ENCODE measurements at places on chromosomes 12 and 14.

- DNase-seq: no peak
Measured at GRCh38 chr12:28780096-28780495, 369.0 kb upstream of the FAR2 start.

DNA sequence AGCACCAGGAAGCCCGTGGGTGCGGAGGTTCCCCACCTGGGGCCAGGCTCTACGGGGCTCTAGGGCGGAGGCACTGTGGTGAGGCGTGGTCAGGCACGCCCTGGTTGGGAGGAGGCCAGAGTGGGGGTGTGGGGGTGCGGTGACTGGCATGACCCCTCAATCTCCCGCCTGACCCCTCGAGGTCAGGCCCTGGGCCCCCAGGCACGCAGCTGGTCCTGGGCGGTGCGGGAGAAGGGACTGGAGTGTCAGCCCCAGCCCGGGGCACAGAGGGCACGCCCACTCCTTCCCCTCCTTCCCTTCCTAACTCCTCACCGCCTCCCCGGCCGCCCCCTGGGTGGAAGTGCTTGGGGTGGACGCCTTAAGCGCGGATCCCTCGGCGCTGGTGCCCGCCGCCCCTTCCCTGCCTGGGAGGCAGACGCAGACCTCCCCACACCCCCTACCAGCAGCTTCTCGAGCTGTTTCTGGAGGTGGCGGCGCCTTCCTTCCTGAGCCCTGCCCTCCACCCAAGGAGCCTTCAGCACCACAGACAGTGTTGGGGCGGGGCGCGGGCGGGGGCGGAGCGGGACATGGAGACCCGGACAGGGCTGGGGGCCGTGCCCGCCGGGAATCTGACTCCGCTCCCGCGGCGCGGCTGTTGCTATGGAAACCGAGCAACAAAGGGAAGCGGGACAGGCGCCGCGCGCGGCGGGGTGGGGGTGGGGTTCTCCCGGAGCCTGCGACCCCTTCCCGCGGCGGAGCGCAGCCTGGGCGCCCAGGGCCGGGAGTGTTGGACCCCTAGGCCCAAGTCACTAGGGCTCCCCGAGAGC lies 741 bp upstream of the CRIP2 start:
- DNase-seq: peak; percentile 96

- DNase-seq: no peak
Measured at GRCh38 chr14:77882098-77882497, 82.2 kb downstream of the ADCK1 start.

GRCh38 chr12:69873429-69873828 lies 48.4 kb downstream of the MYRFL start:
- no peak for DNase-seq

GRCh38 chr12:41190338-41190737 lies 2.2 kb downstream of the PDZRN4 start:
- no peak for DNase-seq

DNA sequence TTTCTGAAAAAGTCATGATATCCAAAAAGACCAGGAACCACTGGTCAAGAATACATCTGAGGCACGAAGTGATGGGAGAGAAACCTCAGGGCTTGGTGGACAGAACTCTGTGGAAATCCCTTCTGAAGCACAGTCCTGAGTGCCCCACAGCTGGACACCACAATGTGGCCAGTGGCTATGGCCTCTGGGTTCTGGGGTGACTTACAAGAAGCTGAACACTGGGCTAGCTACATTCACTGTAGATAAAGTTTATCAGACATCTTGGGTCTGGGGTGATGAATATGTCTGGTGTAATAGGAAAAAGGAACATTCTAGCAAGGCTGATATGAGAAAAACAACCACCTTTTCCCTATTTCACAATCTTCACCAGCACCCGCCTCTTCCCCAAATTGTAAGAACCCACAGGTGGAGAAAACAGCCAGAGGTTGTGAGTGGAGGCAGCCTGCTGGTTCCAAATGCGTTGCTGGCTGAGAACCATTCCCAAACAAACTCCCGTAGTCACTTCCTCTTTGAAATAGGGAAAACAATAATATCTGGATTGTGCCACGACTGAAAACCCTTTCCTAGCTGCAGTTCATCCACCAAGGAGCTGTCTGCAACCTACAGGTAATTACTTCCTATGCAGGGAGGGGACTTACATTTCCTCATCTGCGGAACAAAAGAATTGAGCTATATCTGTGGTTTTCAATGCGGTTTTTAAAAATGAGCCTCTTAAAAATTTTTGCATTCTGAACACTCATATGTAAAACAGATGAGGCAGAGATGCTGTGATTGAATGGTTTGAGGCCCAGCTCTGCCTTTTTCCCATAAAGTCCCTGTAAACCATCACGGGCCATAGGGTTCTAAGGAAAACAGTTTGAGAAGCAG lies 193.6 kb downstream of the SLC41A2 start:
- DNase-seq: peak; percentile 14

DNA sequence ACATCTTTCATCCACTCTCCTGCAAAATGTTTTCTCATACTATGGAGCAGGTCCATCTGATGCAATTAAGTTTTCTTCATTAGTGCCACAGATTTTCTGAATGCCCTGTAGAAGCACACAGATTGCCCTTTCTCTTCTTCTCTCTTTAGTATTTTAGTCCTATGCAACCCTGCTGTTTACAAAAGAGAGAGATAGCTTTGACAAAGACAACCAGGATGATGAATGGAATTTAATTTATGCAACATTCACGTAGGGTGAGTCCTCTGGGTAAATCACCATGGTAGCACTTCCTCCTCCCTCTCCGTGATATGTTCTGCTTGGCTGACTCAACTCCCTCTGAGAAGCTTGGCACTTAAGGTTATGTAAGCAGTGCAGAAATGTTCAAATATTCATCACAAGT lies 400.9 kb upstream of the PDE3A start:
- no peak for DNase-seq

GRCh38 chr14:98946940-98947339 lies 325.1 kb downstream of the BCL11B start:
- no peak for DNase-seq

DNA sequence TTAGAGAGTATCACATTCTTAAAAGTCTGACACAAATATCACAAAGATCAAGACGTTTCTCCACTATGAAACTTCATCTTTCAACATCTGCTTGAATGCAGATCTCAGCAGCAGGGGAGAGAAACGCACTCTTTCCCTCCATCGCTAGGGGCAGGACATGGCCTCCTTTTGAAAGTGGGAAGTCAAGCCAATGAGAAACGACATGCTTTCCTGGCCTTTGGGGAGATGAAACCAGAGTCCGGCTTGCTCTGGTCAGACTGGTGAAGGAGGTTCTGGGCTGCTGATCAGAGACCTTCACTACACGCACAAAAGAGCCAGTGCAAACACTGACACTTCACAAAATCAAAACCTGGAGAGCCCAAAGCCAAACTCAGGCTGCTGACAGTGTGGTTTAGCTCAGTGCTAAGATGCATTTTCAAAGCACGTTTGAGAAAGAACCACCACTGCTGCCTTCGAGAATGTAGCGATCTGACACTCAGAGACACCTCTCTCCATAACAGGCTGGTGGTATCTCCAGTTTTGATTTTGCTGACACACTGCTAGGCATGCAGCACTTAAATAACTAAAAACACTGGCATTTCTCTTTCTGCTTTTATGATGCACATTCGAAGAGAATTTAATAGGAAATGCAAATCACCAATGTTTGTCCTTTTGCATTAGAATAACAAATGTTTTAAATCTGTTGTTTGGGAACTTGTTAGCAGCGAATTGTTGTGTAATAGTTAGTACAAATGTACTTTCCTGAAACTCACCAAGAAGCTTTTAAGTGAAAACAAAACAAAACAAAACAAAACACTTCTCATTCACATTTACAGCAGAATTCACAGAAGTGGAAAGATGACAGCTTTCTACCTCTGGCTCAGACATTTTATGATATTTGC lies 93.9 kb upstream of the OVCH1 start:
- no peak for DNase-seq

- no peak for DNase-seq
Measured at GRCh38 chr12:16573398-16574077, 32.4 kb downstream of the LMO3 start.

DNA sequence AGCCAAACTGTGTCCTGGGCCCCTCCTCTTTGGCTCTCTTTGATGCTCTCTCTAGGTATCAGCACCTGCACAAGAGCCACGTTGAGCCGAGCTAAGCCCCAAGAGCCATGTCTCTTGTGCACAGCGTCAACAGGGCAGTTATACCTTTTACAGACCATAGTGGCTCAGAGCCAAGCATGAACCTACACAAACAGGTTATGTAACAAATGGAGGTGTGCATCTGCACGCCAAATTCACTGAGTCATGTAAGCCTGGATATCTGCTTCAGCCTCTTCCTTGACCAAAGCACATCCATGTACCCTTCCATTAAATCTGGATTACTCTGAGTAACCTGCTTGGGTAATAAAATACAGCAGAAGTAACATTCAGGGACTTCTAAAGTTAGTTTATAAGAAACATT lies 509.7 kb downstream of the NAV3 start:
- no peak for DNase-seq

GRCh38 chr12:4441355-4442335 lies 4.0 kb downstream of the FGF6 start:
- peak; percentile 41 for DNase-seq

DNA sequence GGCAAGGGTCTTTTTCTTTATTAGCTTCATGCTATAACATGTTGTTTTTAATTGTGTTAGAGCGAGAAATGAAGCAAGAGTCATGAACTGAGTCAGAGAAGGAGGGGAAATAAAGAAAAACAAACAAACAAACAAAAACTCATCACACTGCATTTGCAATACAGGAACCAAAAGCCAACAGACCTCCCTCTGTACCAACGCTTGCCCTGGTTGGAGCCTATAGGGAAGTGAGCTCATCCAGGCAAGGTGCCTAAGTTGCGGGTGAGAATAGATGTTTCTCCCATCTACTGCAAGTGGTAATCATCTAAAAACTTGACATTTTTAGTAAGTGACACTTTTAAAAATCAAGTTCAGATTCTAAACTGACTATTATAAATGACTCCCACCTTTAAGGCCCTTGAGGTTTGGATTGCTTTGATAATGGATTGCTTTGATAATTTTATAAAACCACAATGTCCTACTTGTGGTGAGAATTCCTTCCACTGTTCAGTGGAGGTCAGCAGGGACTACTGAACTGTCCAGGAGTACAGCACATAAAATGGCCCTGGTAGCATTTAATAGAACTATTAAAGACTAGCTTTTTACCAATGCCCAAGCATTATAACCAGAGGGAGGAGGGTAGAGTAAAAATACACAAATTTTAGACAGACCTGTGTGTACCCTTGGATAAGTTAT lies 31.3 kb downstream of the SLC38A1 start:
- DNase-seq: no peak

DNA sequence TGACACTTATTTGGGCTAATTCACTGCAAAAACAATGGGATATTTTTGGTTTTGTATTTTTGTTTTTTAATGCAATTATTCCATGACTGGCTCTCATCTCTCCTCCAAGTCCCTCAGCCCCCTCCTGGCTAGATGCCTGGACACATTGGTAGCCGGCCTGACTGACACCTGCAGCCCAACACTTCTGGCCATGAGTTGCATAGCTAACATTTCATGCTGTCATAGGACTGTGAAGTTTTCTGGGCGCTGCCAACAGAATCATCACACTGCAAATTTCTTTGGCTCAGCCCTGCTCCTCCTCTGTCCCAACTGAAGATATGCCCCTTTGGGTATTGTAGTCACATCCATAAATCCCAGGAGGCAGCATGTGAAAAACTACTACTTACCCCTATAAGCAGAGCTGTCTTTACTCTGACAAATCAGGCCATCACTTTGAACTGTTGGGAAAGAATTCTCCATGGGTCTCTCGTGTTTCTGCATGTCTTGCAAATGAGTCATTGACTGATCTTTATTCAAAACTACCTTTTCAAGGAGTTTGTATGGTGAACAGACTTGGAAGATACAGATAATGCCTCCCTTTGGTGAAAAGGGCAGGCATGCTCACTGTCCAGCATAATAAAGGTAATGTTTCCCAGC lies 126.7 kb upstream of the LGR5 start:
- no peak for DNase-seq

DNA sequence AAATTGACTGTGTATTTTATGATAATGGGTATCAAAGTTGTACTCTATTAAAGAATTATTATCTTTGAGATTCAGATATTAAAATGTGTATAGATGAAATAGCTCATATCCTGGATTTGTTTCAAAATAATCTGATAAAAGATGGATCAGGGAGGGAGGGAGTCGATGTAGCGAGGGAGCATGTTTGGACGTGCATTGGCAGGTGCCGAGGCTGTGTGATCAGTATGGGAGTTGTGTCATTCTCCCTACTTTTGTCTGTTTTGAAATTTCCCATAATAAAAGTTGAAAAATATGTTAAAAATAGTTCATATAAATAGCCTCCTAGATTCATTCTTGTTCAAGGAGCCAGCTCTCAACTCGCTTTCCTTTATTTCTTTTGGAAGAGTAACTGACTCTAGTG lies 171.6 kb upstream of the HIF1A start:
- no peak for DNase-seq

- no peak for DNase-seq
Measured at GRCh38 chr14:75411214-75411540, 16.6 kb upstream of the JDP2 start.

GRCh38 chr14:32447371-32447770 lies 118.3 kb downstream of the AKAP6 start:
- DNase-seq: no peak

GRCh38 chr14:20792556-20792955 lies 10.1 kb downstream of the RNASE1 start:
- no peak for DNase-seq

DNA sequence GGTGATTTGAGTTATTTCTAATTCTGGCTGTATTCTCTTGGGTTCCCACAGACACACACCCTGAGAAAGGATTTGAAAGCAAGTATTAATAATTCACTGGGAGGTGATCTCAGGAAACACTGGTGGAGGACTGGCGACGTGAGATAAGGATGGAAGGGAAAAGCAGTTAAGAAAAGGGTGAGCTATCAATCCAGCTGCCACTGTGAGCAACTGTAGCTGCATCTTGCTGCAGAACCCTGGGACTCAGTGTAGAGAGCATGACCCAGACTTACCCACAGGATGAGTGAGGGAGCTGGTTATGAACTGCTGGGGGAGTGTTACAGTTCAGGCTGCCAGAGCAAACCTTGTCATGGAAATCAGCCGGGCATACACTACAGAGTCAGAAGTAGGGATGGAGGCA lies 71.9 kb downstream of the RESF1 start:
- DNase-seq: no peak

- DNase-seq: no peak
Measured at GRCh38 chr12:62763861-62764645, 170.9 kb downstream of the PPM1H start.

GRCh38 chr14:97198813-97199212 lies 401.6 kb downstream of the VRK1 start:
- no peak for DNase-seq

DNA sequence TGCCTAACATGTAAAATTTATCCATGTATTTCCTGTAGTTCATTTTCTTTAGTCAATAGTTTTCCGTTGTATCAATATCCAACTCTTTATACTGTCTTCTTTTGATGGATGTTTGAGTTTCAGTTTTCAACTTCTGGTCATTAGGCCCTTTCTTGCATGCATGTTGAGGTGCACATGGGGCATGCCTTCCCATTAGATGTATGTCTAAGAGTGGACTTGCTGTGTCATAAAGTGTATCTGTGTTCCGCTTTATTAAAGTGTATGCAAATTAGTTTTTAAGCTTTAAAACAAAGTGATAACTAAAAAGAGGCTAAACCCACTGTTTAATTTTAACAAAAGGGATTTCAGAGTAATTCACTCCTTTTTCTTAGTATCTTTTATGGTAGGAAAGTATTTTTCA lies 441.1 kb downstream of the PCNX1 start:
- no peak for DNase-seq

GRCh38 chr14:51430633-51431032 lies 190.6 kb downstream of the TMX1 start:
- peak; percentile 9 for DNase-seq
